NCI-H2081 (cell line): ENCODE measurements at places on chromosomes 16 and 17.

GRCh38 chr16:89358030-89359005, 132.0 kb downstream of the ANKRD11 start:
- DNase-seq = no peak

DNA sequence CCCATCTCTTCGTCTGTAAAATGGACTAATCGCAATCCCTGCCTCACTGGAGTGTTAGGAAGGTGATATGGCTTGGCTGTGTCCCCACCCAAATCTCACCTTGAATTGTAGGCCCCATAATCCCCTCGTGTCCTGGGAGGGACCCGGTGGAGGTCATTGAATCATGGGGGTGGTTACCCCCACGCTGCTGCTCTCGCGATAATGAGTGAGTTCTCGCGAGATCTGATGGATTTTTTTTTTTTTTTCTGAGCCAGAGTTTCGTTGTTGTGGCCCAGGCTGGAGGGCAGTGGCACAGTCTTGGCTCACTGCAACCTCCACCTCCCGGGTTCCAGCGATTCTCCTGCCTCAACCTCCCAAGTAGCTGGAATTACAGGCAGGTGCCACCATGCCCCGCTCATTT, 11.2 kb downstream of the TRARG1 start:
- DNase-seq = no peak

GRCh38 chr17:60542071-60542470, 16.0 kb upstream of the APPBP2 start:
- no peak for DNase-seq

DNA sequence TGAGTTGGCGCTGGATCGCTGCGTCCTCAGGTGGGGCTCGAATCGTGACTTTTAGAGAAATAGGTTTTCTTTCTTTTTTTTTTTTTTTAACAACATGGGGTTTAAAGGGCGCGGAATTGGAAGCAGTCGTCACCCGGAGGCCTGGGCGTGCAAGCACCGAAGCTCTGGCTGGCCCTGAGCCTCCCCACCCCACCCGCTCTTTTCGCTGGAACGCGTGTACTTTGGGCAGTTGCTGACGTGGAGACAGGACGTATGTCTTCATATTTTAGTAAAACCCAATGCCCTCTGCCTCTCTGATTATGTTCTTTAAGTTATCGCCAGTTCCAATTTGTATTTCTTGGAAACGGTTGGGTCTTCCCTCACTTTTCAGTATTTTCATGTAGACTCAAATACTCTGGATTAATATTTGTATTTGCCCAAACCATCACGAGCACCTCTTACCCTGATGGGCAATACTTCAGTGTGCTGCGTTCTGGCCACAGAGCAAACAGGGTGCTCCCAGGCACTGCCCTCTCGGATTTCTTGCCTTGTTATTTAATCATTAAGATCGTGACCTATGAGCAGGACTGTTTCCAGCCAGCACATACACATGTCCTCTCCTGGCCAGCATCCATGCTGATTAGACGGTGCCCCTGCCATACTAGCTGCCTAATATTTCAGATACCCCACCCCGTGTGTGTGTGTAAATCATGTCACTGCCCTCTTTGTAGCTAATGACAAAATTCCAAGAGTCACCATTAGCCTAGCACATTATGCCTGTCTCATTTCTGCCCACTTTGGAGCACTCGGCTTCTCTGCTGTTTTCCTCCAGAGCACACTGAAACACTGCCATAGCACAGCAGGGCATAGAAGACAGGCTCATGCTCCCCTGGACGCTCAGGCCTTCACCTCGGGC, 805 bp upstream of the C16orf95 start:
- DNase-seq = peak; percentile 23

- DNase-seq = no peak
Observed at GRCh38 chr16:87860553-87861299, 8.6 kb downstream of the SLC7A5 start.

- no peak for DNase-seq
Observed at GRCh38 chr17:4576729-4577322, 7.5 kb upstream of the SMTNL2 start.

- DNase-seq = no peak
Observed at GRCh38 chr16:7628981-7629380, 296.3 kb downstream of the RBFOX1 start.

DNA sequence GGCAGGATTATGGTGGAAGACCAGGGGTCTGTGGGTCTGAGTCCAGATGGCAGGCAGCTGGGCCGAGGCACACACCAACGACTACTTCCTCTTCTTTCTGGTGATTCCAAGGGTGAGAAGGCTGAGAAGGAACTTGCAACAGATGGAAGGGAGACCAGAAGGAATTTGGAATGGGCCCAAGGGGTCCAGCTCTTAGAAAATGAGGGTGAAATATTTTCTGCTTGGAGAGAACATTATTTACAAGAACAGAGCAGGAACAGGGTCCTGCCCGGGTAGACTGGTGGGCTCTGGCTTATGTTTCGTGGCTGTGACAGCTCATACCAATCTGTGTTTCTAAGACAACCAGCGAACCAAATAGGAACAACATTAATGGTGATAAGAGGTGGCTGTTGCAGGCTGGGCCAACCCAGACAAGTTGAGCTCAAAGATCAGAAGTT, 36.6 kb downstream of the CCDC42 start:
- no peak for DNase-seq

- no peak for DNase-seq
Observed at GRCh38 chr17:33039874-33040273, 48.2 kb downstream of the SPACA3 start.

- no peak for DNase-seq
Observed at GRCh38 chr17:40100419-40100668, at the start of gene NR1D1. Gene NR1D1 (minus strand): TSS chr17:40100589. CDS start chr17:40100094, 495 bp downstream.

GRCh38 chr17:43171586-43172487, 823 bp downstream of the NBR1 start:
- peak; percentile 34 for DNase-seq

DNA sequence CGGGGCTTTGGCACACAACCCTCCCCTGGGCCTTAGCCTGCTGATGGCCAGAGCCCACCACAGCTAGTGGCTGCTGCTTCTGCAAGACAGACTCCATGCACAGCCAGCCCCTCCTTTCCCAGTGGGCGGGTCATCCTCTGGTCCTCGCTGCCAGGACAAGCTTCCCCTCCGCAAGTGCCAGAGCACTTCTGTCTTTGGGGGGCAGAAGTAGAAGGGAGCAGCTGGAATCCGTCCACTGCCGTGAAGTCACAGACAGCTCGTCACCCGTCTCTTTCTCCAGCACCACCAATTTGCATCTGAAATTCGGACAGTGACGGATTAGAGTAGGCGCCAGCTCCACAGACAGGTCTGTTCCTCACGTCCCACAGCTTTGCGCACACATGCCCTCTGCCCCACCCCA, 31.3 kb upstream of the NAT9 start:
- DNase-seq = no peak

- DNase-seq = no peak
Observed at GRCh38 chr17:67136191-67137025, 92.1 kb downstream of the CACNG1 start.

DNA sequence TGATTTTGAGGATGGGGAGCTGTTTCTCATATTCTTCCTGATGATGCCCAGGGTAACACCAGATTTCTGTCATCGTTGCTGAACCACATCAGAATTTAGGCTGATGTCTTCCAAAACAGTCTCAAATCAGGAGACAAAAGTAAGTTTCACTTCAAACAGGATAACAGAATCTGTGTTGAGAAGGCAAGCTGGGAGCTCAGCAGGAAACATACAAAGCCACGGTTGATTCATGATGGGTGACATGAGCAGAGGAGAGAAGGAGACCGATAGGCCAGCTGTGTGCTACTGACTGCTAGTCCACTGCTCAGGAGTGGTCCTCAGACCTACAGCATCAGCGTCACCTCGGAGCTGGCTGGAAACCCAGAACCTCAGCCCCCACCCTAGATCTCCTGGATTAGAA, 62.9 kb upstream of the RCVRN start:
- no peak for DNase-seq

DNA sequence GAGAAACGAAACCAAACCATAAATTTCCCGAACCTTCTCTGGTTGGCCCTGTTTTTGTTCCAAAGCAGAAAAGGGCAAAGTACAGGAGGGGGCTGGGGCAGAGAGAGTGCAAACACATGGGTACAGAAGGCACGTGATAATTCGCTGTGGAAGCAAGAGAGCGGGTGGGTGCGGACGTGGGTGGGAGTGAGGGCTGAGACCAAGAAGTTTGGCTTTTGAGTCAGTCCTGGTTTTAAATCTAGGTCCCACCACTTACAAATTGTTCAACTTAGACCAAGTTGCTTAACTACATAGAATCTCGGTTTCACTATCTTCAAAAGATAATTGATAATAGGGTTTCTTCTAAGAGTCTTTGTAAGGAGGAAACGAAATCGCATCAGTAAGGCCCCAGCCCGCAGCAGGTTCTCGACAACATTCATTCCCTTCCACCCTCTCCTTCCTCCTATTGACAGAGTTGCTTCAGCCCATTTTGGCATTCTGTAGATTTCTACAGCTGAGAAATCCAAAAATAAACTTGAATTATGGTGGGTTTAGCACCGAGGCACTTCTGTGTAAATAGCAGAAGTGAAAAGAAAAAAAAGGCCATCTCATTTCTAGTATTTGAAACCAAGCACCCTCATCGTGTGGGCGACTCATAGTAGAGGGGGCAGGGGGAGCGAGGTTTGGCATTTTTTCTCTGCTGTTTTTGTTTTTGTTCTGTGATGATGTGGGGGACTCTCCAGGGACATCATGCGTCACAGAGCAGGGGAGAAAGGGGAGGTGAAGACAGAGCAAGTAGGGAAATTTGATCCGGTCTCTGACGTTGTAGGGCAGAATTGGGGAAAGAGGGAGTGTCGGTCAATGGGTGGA, 33.6 kb upstream of the CCR7 start:
- DNase-seq = no peak

DNA sequence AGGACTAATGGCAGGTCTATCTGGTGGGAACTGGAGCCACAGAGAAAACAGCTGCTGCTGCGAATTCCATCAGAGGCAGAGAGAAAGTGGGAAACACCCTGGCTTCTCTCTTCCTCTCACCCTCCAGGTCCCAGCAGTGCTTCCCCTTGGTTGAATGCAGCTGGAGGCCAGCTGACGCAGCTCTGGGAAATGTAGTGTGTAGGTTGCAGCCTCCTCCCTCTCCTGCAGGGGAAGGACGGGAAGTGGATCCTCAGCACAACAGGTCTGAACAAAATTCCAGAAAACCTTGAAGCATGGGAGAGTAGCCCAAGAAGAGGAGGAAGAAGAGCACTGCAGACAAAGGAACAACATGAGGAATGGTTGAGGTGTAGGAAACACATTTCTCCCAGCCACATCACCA, 67.8 kb upstream of the MMP2 start:
- DNase-seq = no peak

- DNase-seq = no peak
Observed at GRCh38 chr16:75202069-75202590, 4.8 kb downstream of the CTRB2 start.

- DNase-seq = no peak
Observed at GRCh38 chr16:8589057-8589899, 1.0 kb downstream of the TMEM114 start.

DNA sequence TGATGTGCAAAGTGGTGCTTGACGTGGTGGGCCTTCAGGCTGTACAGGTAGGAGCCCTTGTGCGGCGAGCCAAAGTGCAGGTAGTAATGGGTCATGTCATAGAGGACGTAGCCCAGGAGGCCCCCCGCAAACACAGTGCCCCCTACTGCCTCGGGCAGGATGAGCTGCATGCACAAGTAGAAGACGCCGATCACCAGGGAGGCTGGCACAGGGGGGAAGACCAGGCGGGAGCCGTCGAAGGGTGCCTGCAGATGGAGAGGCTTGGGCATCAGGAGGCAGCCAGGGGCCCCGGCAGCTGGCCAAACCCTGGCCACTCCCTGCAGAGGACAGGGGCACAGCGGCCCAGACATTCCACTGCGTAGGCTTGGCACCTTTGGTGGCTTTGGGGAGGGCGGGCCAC, 15.7 kb upstream of the MLKL start:
- DNase-seq = no peak

DNA sequence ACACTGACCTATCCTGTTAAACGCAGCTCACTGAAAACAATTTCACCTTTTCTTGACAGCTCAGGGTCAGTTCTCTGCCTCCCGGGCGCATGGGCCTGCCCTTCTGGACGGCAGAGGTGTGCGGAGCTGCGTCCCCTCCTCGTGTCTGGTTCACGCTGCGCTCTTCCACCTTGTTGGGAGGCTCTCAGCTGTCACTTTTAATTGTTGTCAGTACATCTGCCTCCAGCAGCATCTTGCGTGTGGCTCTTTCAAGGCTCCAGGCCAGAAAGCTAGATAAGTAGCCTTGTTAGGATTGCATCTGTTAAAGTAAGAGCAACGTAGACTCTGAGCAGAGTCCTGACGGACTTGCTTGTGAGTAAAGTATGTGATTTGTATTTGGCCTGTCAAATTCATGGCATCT, 59.4 kb downstream of the MGAT5B start:
- DNase-seq = no peak

DNA sequence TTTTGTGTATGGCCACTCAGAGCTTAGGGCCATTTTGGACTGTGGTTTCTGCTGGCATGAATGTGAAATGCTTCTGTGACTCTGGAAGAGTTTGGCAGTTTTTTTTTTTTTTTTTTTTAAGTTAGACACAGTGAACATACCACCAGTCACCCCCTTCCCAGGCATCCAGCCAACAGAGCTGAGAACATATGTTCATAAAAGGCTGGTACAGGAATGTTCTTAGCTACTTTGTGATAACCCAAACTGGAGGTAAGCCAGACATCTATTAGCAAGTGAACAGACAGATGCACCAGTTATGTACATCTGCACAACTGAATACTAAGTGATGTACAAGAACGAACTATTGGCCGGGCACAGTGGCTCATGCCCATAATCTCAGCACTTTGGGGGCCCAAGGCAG, 92.7 kb downstream of the ABCC1 start:
- DNase-seq = no peak

GRCh38 chr17:60819447-60820130, 141.9 kb downstream of the BCAS3 start:
- DNase-seq = no peak
